ENCODE measurements at places on chromosomes 7 and 10.
A peak's percentile ranks its signal among the peaks of the same experiment; 100 is the strongest.

DNA sequence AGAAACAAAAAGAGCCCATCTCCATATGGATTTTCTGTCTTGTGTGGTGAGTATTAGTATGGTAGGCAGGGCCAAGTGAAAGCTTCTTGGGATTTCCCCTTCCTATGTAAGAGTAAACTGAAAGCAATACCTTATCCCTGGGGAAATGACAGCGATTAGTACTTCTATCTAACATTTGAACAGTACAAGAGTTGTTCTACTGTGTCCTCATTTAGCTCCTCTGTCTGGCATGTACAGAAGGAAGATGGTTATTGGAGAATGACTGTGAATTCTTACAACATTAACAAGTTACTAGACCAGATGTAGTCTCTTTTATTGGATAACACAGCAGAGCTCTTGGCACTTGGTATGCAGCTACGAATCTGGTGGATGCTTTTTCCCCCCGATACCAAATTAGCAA is 17.9 kb upstream of the TRIL start:
- peak; percentile 13 for DNase-seq

DNA sequence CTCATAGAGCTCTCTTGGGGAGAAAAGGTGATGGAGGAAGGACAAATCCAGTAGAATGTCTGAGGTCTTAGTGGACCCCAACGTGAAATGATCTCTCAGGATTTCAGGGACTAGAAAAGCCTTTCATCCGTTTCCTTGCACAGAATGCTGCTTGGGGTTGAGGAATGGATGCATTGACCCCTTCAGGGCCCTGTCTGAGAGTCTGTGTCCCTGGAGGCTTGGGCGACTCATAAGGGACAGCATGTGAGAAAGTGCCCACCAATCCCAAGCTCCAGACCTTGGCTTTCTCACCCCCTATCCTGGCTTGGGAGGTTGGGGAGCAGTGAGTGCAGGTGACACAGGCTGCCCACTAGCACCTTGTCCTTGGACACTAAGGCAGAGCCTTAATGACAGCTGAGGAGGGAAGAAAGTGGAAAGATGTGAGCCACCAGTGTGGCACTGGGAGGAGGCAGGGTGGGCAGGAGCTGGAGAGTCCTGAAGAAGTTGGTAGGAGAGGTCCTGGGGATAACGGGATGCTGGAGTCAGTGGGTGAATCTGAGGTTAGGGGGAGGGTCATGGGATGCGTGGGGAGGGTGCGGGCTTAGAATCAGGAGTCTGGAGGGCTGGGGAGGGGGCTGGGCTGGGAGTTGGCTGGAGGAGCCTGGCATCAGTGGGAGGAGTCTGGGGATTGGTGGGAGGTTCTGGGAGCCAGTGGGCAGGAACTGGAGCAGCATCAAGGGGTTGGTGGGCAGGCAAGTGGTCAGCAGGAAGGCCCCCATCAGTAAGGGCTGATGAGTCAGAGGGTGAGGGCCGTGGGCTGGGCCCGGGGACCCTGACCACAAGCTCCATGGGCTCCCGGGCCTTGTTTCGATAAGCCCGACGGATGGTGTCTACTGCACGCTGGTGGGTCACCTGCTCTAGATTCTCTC is 8.6 kb downstream of the LZTS2 start:
- no peak for DNase-seq

GRCh38 chr10:124357561-124357885 is 61.2 kb downstream of the OAT start:
- no peak for DNase-seq

- no peak for DNase-seq
Measured at GRCh38 chr7:46681865-46682503, 760.9 kb upstream of the IGFBP3 start.

GRCh38 chr7:74275401-74275881 is 13.8 kb upstream of the CLIP2 start:
- DNase-seq: no peak

- no peak for DNase-seq
Measured at GRCh38 chr10:131785121-131785460, 115.7 kb upstream of the PPP2R2D start.

- no peak for DNase-seq
Measured at GRCh38 chr7:95933618-95934017, 161.3 kb downstream of the DYNC1I1 start.

DNA sequence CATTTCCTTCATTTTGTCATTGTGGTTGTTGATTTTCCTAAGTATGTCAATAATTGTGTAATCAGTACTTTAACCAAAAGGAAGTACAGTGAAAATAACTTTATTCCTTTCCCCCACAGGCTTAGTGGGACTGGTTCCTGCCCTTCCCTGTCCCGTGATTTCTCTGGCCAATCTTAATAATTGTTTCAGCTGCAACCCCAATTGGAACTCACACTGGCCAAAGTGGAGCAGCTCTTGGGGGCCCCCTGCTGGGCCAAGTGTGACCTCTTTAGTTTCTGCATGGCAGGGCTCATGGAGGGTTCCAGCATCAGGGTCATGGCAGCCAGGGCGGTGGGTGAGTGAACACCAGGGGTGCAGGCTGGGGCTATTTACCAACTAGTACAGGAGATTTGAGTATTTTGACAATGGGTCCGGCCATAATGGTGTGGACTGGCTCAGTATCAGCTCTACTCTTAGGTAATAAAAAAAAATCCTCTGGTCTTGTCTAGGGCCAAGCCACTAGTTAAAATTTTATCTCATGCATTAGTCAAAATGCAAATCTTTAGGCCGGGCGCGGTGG is 31.7 kb downstream of the CYCS start:
- DNase-seq: peak; percentile 64

DNA sequence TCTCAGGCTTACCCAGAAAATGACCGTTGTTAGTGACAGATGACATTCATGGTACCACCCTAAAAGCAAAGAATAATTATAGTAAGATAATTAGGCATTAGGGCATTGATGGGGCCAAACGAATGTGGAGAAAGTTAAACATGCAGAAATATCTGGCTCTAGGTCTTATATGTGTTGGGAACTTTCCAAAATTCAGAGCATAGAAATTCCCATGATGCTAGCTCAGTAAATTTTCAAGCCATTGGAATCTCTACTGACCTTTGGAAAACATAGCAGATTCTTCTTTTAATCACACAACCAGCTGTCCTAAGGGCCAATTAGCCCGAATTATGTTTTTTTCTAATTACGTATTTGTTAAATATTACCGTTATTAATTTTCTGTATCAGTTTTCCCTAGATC is 136.1 kb downstream of the CREB5 start:
- no peak for DNase-seq

- DNase-seq: no peak
Measured at GRCh38 chr7:4017081-4017480, 665.0 kb upstream of the FOXK1 start.

GRCh38 chr7:16421333-16422102 is at the start of gene CRPPA:
Gene CRPPA, minus strand, starts transcription at chr7:16421538. Its CDS starts 216 bp downstream, at chr7:16421322.
- DNase-seq: peak; percentile 88

- no peak for DNase-seq
Measured at GRCh38 chr10:78203915-78204818, 170.5 kb downstream of the RPS24 start.

DNA sequence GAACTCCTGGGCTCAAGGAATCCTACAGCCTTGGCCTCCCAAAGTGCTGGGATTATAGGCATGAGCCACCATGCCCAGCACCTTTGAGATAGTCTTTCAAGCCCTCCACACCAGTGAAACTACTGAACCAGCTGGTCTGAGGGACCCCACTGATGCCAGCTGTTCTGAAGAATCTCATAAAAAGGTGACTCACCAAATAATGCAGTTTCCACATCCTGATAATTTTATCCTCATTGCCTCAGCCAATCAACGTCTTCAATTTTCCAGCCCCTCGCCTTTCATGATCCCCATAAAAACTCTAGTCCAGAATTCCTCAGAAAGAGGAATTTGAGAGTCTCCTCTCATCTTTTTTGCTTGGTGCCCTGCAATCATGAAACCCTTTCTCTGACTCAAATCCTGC is 1691.6 kb upstream of the LRRTM3 start:
- no peak for DNase-seq

DNA sequence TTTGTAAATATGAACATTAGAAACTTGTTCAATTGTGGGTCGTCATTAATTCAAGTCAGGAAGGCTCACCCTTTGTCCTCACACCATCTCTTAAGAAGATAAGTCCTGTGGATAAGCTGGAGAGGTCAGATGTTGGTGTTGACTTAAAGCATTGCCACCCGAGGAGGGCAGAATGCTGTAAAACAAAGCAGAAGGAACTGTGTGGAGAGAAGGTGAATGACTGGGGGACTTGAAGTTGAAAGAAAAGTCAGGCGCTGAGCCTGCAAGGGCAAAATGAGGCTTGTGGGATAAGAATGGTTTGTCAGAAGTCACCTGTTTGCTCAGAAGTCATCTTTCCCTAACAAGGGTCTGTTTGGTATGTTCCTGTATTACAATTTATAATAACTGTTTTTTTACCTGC is 9.1 kb downstream of the RPA3 start:
- no peak for DNase-seq

DNA sequence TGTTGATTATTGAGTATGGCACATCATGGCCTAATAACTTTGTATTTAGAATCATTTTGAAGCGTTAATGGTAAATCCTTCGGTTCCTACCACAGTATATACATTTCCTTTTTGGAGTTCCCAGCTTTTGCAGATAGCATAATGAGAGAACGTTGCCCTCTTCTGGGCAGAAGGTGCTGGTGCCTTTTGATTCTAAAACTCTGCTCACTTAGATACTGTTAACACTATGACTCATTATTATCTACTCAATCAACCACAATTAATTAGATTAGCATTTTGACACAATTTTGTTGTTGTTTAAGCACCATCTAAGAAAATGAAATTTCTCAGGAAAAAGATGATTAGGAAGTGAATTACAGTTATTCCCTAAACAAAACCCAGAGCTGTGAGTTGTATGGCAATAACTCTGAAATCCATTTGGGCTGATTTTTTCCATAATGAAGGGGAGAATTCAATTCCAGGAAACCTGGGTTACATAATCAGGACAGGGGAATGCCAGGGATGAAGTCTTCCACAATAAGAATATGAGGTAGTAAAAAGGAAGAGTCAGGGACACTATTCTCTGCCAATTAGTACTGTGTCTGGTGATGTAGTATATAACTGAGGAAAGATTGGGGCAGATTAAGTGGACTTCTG is 11.5 kb upstream of the DLD start:
- DNase-seq: peak; percentile 26

- DNase-seq: no peak
Measured at GRCh38 chr7:94700926-94701554, 45.1 kb upstream of the SGCE start.
